ENCODE measurements at places on chromosomes 1 and 21.

DNA sequence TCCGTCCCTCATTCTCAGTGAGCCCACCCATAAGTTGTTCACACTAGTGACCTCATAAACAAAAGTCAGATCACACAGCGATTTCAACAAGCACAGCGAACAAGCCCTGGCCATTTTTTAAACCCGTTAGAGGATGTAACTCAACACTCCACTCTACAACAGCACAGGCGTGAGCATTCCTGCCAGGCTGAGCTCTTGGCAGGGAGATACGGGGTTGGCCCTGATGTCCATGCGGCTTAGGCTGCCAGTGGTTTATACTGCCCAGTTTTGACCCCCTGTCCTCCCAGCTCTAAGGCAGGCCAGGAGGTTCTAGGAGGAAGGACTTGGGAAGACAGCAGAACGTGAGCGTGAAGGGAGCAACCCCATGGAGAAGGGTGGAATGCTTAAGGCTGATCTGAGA, 35.0 kb downstream of the PARP1 start:
- no peak for DNase-seq

GRCh38 chr1:43466403-43466802, 12.7 kb upstream of the HYI start:
- no peak for DNase-seq

DNA sequence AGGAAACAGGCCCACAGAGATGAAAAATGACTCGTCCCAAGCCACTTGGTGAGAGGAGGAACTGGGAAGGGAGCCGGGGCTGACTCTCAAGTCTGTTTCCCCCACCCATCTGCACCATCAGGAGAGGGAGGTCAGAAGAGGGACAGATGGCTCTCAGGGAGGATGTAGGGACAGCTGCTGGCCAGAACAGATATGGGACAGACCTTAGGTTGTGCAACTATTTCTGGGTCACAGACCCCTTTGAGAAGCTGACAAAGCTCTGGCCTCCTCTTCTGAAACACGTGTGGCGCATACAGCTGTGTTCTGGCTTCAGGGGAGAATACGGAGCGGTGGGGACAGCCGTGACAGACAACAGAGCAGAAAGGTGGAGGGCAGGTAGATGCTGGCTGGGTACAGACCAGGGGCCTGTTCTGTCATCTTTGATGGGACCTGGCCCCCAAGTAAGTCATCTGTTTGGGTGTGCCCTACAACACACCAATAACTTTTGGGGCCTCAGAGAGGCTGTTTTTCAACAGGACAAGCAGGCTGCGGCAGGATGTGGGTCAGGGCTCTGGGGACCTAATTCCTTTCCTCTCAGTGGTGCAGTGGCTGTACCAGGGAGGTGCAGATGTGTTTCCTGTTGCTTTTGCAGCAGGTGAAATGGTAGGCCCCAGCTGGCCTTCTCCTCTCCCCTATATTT, 7.3 kb downstream of the SH3BGRL3 start:
- no peak for DNase-seq

DNA sequence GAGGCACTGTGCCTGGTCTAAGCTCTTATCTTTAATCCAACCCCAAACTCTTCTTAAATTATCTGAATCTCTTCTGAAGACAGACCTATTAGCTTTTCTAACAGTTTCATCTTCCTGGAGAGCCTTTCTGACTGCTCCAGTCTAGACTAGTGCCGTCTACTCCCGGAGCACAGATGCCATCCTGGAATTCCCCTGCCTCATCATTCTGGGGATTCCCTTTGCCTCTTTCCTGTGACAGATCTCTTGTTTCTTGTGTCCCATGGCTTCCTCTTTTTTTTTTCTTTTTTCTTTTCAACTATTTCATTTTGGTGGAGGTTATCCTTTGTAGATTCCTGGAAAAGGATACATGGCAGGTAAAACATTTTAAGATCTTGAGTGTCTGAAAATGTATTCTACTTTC, 11.7 kb downstream of the SEMA4A start:
- no peak for DNase-seq

DNA sequence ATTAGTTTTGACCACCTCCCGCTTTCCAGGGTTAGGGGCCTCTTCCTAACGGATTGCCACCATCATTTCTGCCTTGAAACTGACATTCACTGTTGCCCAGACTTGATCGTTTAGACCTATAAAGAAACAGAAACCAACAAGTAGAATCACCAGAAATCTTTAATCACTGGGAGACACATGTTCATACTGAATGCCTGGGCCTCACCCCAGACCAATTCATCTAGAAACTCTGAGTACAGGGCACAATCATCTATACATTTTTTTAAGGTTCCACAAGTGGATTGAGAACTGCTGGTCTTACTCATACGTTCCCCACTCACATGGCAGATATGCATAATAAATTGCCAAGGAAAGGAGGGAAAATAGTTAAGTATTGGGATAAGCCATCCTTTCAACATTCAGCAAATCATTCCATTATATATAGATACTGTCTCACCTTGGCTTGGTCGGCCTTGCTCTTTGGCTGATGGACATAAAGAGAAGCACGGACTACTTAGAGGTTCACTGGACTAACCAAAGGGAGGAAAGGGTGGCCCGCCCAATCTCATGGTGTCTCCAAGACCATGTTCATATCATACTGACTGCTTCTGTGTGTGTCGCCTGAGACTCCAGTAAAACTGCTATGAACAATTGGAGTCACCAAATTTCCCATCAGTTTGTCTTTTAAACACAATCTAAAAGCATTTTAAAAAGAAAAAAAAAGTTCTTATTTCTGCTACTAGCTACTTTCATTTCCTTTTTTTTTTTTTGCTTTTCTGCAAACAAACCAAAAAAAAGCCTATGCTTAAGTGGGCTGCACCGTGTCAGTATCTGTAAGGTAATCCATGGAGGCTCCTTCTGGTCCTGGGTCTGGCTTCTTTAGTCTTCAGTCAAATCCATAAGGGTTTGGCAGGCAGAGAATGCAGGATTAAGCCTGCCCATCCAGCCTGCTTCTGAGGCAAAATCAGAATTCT, 9.4 kb upstream of the TARBP1 start:
- DNase-seq = no peak

DNA sequence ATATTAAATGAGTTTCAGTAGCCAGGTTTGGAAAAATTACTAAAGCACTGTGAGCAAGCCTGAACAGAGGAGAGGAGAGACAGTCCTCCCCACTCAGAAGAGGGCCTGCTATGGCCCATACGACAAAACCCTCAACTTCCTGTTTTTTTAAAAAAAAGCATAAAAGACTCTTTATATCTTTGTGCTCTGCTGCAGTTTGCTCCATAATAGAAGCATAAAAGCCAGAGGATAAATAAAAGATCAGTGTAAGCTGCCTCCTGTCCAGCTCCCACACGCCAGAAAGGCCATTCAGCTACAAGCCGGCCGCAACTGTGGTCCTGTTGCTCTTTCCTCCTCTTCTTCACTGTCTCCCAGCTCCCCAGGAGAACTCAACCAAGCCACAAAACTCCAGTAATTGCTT, 37.8 kb downstream of the NID1 start:
- DNase-seq = no peak

DNA sequence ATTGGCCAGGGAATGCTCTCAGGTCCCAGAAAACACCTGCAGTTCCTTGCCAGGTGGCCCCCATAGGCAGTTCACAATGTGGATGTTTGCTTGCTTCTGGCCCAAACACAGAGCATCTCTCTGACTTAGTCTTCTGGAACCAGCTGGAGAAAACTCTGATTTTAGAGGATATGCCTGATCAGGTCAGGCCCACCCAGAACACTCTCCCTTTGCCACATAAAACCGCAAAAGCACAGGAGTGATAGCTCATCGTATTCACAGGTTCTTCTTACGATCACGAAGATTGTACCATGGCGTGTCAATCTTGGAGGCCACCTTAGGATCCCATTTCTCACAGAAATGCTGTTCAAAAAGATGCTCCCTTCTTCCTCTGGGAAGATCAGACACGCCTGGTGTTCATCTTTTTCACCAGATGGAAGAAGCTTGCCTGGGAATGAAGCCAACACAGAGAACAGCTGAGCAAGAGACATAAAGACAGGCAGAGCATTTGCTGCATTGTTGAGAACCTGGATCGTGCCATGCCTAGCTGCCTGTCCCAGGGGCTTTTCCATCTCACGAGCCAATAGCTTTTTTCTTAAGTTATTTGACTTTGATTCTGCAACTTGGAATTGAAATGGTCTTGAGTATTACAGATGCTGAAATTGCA, 11.6 kb upstream of the CD247 start:
- DNase-seq = no peak

Data from trophoblast cell (in vitro differentiated cells and primary cell).